Thoracic aorta (tissue), 2 donors: ENCODE measurements at places on chromosomes 2 and 18.

GRCh38 chr2:27025861-27026851 lies 6.6 kb upstream of the TMEM214 start:
- DNase-seq = no peak

DNA sequence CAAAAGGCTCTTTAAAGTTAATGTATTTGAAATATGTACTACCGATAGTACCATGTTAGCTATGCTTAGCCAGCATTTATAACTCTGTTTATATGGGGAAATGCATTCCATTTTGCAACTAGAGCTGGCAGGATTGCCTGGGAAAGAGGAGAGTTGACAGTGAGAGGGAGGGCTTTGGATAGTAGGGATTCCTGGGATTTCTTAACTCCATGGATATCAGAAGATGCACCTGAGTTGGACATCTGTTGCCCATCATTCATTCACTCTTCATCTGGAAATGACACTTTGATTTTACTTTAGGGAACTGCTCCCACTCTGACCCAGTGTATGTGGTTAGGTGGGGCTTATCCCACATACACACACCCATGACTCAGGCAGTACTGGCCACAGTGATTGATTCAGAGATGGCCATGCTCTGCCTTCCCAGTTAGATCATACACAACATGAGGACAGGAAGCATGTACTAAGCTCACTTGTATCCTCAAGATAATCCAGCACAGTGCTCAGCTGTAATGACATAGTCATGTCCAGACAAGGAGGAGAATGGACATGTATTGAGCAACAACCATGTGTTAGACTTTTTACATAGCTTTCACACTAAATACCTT lies 248.8 kb downstream of the MREG start:
- no peak for DNase-seq

DNA sequence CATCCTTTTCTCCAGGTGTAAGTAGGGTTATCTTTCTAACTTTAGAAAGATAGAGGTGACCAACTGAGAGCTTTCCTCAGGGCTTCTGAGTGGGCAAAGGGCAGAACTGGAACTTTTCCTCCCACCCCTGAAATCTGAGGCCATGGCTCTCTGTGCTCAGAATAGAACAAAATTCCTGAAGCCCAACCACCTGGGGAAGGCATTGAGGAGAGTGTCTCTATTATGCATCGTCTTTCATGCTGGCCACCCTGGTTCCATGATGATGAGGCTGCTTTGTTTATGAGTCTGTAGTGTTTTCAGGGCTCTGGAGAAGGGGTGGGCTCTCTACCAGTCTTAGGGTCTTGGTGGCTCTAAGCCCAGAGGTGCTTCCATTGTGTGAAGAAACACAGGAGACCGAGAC lies 30.7 kb upstream of the IL1R1 start:
- DNase-seq = no peak

GRCh38 chr2:195603998-195604397 lies 53.0 kb upstream of the SLC39A10 start:
- no peak for DNase-seq

- DNase-seq = no peak
Observed at GRCh38 chr2:105393373-105394055, 5.3 kb downstream of the FHL2 start.

GRCh38 chr18:55547705-55548056 lies 40.3 kb downstream of the TCF4 start:
- no peak for DNase-seq

GRCh38 chr2:65169760-65170136 lies 39.8 kb upstream of the RAB1A start:
- no peak for DNase-seq
